ENCODE measurements at places on chromosomes 4 and X.

DNA sequence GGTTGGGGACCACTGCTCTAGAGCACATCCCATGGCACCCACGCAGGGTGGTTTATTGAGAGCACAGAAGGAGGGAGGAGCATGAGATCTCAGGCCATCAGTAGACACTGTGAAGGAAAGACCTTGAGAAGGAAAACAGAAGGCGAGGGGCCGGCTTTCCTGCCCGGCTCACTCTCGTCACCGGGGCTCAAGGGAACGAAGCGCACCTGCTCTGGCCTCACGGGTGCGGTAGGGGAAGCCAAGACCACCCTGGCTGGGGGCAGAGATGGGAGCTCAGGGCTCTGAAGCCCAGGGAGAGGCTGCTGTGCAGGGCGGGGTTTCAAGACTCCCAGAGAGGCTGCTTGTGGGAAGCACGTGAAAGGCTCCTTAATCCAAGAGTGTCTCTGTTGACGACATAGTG, 105.9 kb downstream of the TNIP2 start:
- no peak for DNase-seq

DNA sequence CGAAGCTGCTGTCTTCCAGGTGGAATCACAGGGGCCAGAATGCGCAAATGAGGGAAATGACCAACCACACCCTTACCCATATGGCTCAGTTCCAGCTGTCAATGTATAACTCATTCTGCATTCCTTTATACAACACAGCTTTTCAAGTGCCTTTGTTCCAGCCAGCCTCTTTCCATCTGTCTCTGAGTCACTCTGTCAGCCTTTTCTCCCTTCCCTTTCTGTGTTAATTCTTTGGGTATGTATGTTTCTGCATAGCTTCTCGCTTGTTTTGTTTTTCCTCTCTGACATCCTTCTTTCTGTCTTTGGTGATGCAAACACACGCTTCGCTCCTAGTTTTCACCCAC, 54.5 kb downstream of the RS1 start:
- no peak for DNase-seq

- no peak for DNase-seq
Measured at GRCh38 chr4:187615972-187616371, 379.6 kb upstream of the ZFP42 start.

DNA sequence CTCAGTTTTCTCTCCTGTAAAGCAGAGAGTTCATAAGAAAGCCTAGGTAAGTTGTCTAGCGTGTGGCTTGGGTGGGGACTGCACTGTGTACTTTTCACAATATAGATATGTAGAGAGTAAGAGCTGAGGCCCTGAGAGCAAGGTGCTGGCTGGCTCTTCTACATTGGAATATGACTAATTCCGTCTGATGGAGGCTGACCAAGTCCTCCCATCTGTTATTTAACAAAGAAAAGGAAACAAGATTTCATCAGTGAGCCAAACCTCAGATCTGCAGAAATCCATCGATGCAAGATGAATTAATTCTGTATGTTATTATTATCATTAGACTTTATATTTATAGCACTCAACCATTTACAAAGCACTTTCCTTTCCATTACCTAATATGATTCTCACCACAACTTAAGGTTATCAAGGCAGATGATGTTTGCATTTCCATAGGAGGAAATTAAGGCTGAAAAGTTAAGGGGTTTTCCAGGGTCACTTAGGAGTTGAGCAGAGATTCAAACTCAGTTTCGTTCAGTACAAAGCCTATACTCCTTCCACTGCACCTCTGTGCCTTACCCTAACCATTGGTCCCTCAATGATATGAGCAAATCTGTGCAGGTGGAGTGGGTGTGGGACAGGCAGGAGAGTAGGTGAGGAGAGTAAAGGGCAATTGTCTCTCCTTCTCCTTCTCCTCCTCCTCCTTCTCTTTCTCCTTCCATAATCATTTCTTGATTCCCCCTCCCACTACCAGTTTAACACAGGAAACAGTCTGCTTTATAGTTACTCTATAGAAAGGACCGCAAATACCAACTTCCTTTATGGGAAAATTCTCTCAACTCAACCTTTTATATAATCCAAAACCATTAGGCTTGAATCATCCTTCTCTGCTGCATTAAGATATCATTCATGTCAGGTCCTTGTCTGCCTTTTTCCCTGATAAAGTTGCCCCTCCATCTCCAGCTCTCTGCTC, 27.6 kb upstream of the SRD5A3 start:
- no peak for DNase-seq

- DNase-seq: no peak
Measured at GRCh38 chrX:134691453-134691852, 33.2 kb upstream of the PLAC1 start.

DNA sequence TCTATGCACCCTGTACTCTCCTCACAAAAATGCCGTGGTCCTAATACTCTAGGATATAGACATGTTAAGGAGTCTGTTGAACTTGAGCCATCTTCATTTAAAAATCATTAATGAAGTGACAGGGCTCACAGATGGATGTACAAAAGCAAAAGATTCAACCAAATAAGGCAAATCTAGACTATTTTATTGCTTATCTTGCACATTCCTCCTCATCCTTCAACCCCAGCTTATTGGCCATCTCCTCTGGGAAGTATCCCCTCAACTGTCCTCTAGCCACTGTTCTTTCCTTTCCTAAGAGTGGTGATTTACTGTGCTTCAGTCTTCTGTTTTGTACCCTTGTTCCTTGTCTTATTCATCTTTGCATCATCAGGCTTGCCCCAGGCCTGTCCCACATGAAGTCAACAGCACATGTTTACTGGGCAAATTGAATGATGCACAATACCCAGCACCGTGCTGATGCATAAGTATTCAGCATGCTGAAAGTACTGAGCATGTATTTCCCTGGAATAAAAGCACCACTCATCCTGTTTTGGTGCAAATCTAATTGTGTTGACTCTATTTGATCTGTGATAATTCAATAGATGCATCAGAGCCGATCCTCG, 287.3 kb upstream of the CLNK start:
- no peak for DNase-seq

GRCh38 chr4:41504167-41504818, 33.7 kb upstream of the LIMCH1 start:
- no peak for DNase-seq

GRCh38 chr4:150990250-150990649, 24.8 kb downstream of the LRBA start:
- no peak for DNase-seq

- no peak for DNase-seq
Measured at GRCh38 chr4:82801910-82802521, 3.4 kb upstream of the SCD5 start.

DNA sequence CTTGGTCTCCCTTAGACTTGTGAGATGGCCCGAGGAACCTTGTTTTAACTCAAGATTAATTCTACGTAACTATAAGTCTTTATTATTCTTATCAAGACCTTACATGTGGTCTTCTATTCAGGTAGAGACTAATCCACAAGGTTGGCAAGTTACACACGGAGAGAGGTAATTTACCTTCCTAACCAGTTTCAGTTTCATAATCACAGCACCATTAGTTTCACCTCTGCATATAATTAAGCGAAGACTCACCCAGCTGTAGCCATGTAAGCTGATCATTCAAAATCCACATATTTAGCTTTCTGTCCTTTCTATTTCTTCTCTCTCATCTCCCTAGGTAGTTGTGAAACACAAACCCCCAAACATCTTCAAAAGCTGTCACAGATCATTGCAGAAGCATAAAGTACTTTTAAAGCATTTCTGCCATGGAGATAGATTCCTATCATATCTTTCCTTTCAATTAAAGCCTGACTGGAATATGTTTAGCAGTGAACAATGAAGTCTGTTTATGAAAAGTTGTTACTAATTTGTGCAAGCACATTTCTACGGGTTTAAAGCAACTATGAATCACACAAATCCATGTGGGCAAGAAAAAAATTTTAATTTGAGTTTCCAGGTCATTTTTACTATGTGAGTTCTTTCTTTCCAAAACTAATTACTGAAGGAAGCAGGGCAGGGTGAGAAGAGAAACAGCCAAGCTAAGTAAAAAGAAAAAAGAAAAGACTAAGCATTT, 78.5 kb downstream of the BTC start:
- DNase-seq: no peak

DNA sequence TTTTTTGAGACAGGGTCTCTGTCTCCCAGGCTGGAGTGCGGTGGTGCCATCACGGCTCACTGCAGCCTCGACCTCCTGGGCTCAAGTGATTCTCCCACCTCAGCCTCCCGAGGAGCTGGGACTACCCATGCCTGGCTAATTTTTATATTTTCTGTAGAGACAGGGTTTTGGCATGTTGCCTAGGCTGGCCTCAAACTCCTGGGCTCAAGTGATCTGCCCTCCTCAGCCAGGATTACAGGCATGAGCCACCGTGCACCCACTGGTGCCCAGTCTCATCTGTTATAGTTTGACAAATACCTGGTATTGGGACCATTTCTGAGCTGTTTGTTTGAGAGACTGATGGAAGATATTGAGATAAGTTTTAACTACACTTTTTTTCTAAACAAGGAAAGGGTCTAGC, 57.5 kb upstream of the SMIM10 start:
- DNase-seq: no peak

DNA sequence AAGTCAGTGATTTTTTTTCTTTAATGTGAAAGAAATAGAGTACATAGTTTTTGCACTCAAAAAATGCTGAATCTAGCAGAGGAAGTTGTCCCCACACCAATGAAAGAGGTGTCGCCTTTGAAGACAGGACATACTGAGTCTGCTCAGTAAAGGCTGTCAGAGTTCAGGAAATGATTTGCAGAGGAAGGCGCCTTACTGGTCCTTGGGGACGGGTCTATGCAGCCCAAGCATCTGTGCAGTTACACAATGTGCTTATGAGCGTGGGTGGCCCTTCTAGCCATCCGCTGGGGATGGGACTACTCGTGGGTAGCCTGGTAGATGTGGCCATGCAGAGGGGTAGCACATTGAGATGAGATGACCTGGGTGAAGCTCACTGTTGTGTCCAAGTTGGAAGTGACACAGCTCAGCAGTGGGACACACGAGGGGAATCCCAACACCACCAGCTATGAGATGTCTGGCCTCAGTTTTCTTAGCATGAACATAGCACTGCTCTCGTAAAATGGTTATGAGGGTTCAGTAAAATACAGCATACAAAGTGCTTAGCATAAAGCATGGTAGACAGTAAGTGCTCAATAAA, 116.5 kb upstream of the RBPJ start:
- no peak for DNase-seq

DNA sequence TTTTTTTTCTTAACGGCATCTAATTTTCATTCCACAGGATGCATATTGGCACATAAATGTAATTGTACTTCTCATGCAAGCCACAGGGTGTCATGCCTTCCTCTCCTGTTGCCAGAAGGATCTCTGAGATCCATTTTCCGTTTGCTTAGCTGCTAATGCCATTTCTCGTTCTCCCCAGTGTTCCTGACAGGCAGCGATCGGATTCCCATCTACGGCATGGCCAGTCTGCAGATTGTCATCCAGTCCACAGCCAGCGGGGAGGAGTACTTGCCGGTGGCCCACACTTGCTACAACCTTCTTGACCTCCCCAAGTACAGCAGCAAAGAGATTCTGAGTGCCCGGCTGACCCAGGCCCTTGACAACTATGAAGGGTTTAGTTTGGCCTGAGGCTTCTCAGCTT, 8.9 kb upstream of the NAP1L5 start:
- no peak for DNase-seq

GRCh38 chr4:59945277-59945676, 1254.8 kb upstream of the ADGRL3 start:
- no peak for DNase-seq

- DNase-seq: peak; percentile 31
Measured at GRCh38 chrX:7132335-7133049, 15.0 kb upstream of the STS start.

GRCh38 chr4:83255584-83255983, 29.0 kb downstream of the COQ2 start:
- DNase-seq: no peak

DNA sequence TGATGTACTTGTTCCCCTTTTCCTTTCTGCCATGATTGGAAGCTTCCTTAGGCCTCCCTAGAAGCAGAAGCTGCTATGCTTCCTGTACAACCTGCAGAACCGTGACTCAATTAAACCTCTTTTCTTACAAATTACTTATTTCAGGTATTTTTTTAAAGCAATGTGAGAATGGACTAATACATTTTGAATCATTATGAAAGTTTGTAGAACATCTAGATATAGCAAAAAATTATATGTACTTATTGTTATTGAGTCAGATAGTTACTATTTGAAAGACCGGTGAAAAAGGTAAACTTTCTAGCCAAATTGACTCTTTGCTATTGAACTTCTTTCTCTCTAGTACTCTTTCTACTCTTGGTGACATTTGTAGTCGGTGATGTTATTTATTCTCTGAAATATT, 777.3 kb upstream of the GALNTL6 start:
- no peak for DNase-seq

GRCh38 chr4:144782345-144782744, 136.4 kb downstream of the HHIP start:
- no peak for DNase-seq

GRCh38 chr4:163107754-163108153, 58.9 kb downstream of the NAF1 start:
- DNase-seq: no peak

DNA sequence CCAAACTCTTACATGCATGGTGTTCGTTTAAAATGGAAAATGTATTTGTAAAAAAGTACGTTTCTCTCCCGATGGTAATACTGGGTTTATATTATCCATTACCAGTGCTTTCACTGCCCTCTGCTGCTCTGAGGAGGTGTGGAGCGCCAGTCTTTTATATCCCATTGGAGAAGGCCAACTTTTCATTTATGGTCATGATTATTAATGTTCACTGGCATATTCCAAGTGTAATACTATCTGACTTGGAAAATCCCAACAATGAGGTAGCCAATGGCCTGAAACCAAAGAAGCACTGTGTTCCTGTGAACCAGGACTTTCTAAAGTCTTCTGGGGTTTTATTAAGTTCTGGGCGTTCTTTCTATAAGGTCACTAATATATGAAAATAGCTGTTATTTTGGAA, 80.7 kb downstream of the SYNPO2 start:
- no peak for DNase-seq

DNA sequence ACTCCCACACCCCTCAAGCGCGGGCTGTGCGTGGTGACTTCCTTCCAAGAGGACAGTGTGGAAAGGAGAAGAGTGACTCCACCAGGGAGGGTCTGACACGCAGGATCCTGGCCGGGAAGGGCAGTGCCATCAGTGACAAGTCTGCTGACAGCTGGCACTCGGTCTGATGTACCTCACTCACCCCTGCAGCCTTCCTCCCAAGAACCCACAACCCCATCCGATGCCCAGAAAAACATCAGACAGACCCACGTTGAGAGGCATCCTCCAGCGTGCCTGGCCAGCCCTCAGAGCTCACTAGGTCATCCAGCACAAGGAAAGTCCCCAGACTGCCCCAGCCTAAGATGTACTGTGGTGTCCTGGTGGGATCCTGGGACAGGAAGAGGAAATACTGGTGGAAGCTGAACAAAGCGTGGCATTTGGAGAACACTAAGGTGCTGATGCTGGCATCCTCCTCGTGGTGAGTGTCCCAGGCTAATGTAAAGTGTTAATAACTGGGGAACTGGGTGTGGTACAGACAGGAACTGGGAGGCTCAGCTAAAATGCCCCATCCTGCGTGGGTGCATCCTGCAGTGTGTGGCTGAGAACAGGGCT, 200.0 kb upstream of the PSAPL1 start:
- no peak for DNase-seq

DNA sequence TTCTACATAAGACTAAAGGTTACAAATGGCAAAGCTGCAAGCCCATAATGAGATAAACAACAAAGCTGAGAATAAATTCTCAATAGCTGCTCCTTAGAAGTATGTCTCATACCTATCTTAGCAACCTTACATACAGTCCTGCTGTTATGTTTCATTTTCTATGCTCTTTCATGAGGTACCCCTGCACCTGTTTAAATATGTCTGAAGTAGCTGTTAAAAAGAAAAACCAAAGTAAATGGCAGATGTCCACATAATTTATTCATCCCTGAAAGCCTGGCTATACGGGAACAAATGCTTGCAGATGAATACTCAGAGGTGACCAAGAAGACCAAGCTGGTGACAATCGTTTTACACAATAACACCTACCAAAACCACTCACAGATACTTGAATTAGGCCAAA, 22.5 kb downstream of the PPA2 start:
- no peak for DNase-seq

Measured in naive thymus-derived CD8-positive, alpha-beta T cell (primary cell).